Stimulated activated CD4-positive, alpha-beta T cell treated with anti-CD3 and anti-CD28 coated beads, TNF-alpha, amount 100 ng/mL, for 4 hours (primary cell): ENCODE measurements at places on chromosomes 12 and 14.

DNA sequence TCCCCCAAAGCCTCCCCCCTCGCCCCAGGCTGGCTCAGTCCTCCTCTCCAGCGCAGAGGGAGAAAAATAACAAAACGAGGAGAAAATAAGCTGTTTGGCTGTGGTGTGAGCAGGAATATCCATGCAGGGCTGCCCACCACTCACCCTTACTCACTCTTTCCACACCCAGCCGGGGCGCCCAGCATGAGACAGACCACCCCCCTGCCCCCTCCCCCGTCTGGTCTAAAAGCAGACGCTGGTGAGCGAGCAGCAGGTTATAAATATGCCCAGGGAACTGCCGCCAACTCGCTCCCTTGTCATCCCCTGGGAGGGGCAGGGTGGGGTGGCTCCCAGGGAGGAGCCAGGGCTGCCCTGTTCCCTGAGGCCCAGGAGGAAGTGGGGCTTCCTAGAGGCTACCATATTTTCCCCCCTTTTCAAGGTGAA, 7.4 kb downstream of the WNT1 start:
- no peak for DNase-seq

DNA sequence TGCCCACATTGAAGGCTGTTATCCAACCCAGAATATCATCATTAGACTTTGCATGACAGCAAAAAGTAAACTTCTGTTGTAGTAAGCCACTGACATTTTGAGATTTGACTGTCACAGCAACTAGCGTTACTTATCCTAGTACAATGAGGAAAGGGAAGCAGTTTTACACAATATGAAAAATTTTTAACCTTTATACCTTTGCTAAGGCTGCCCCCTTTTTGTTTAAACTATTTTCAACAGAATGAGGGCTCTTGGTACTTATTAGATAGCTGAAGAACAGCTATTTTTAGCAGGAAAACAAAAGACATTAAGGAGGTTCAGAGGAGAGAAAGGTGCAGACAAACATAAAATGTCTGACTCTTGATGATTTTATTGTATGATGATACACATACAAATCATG, 23.4 kb upstream of the TMX1 start:
- no peak for DNase-seq

DNA sequence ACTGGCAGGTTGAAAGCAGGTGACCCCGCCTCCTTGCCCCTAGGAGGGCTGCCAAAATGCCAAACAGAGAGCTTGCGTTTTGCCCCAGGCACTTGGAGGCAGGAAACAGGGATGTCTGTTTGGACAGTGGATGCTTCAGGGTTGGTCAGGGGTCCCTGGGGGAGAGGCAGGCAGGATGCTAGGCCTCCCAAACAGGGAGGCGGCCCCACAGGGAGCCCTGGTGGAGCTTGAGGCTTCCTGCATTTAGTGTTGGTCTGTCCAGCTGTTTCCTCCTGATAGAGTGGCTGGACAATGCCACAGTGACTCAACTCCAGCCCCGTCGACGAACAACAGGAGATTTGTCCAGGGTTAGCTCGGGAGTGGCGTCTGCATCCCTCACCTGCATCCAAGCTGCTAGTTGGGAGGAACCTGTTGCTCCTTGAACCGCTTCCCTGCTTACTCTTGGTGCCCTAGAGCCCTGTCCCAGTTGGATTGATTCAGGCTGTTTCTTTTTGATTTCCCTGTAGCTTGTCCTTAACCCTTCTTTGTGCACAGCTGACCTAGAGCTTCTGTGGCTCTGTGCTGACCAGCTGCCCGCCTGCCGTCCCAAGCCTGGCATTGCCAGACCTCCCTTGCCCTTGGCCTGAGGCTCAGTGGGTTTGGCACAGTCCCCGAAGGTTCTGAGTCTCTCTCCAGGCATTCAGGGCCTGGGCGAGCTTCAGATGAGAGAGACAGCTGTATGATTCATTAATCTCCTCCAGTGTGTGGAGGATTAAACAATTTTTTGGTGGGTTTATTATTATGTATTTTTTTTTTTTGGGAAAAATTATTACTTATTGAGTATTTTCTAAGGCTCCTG, 45.9 kb downstream of the TSPAN9 start:
- DNase-seq: no peak

DNA sequence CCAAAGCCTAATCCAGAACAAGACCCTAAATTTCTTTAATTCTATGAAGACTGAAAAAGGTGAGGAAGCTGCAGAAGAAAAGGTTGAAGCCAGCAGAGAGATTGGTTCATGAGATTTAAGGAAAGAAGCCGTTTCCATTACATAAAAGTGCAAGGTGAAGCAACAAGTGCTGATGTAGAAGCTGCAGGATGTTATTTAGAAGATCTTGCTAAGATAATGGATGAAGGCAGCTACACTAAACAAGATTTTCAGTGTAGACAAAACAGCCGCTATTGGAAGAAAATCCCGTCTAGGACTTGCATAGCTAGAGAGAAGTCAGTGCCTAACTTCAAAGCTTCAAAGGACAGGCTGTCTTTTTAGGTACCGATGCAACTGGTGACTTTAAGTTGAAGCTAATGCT, 65.4 kb upstream of the AMIGO2 start:
- no peak for DNase-seq

- no peak for DNase-seq
These were observed 910 bp upstream of the SRP54 start for GRCh38 chr14:34981743-34982420.

DNA sequence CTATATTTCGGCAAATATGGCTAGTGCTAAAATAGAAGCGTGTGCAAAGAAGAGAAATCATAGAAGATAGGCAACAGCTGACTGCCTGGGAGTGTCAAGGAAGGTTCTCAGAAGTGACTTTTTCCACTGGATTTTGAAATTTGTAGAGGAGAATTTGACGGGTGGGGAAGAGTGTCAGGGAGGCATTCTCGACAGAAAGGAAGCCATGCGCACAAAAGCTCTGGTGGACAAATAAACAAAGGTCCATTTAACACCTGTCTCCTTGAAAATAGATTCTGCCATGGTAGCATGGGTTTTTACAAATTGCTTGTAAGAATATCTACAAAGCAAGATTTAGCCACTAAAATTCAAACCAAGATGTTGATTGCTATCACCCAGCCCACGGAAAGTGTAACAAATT, 1081.5 kb downstream of the GALC start:
- DNase-seq: no peak

GRCh38 chr12:24027352-24027751, 77.9 kb upstream of the SOX5 start:
- no peak for DNase-seq

- no peak for DNase-seq
These were observed 73.9 kb downstream of the PRMT8 start for GRCh38 chr12:3564861-3565260.

GRCh38 chr14:45222485-45223262, 30.3 kb downstream of the MIS18BP1 start:
- no peak for DNase-seq

DNA sequence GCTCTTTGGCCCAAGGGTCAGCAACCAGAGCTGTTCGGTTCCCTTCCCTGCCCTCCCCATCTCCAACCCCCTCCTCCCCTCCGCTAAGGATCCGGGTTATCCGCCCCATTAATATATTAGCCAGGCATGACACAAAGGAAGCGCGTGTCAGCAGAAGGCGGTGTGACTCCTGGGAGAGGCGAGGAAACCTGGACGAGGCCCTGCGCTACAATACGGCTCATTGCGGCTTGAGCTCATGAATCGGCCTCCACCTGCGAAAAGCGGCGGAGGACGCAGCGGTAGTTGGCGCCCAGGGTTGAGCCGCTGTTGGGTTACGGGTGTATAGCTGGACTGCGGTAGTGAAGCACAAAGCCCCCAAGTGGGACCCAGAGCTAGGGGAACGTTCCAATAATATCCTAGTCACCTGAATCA, 9.9 kb downstream of the FOXA1 start:
- no peak for DNase-seq

GRCh38 chr12:15276088-15276698, 46.1 kb upstream of the PTPRO start:
- no peak for DNase-seq

DNA sequence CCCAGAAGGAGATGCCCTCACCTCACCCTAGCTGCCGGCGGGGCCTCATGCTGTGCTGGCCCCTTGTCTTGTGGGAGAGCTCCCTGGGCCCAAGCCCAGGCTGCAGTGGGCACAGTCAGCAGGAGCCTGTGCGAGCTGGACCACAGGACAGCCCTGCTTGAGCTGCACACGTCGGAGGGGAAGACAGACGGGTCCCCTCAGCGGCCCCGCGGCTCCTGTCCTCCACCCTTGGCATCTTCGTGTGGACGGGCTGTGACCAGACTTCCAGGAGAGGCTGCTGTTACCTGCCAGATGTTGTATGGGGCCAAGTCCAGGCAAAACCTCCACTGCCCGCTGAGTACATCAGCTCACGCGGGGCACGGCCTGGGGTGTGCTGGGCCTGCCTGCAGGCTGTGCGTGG, 9.4 kb upstream of the TEX22 start:
- DNase-seq: no peak

DNA sequence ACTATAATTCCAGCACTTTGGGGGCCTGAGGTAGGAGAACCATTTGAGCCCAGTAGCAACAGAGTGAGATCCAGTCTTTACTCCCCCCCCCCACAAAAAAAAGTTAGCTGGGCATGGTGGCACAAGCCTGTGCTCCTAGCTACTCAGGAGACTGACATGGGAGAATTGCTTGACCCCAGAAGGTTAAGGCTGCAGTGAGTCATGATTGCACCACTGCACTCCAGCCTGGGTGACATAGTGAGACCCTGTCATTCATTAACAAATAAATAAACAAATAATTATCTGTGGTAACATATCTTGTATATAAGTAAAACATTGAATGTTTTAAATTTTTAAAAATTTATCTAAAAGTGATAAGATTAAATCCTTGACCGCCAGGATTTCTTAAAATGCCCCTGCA, 4.8 kb downstream of the ENTPD5 start:
- DNase-seq: no peak

GRCh38 chr12:3249081-3249800, 172.1 kb downstream of the TSPAN9 start:
- no peak for DNase-seq

DNA sequence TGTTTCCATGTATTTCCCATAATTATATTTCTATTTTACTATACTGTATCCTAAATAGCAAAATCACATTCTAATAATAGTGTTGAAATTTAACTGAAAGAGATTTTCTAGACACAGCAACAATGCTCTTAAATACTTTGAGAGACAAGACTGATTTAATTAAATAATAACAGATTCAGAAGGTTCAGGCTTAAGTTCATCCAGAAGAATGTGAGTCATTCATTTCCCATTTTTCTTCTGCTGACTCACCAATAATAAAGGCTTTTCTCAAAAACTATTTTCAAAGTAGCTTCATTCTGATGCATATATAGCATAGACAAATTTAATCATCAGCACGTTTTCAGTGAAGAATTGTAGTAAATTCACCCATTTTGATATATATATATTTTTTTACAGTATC, 481.4 kb downstream of the MDGA2 start:
- no peak for DNase-seq

DNA sequence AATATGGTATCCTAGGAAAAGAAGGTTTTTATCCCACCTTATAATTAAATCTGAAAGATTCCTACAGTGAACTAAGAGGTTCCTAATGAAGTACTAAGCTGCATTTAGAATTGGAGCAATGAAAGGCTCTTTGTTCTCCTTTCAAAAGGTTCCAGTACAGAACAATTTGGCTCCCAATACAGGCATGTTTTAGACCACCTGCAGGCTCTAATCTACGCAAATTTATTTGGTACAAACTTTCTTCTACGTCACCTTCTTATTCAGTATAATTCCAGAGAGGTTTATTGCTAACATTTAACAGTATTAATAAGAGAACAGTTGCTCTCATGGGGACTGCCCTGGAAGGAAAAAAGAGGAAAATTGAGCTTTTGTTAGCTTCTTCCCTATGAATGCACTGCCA, 37.6 kb upstream of the SLCO1C1 start:
- no peak for DNase-seq

DNA sequence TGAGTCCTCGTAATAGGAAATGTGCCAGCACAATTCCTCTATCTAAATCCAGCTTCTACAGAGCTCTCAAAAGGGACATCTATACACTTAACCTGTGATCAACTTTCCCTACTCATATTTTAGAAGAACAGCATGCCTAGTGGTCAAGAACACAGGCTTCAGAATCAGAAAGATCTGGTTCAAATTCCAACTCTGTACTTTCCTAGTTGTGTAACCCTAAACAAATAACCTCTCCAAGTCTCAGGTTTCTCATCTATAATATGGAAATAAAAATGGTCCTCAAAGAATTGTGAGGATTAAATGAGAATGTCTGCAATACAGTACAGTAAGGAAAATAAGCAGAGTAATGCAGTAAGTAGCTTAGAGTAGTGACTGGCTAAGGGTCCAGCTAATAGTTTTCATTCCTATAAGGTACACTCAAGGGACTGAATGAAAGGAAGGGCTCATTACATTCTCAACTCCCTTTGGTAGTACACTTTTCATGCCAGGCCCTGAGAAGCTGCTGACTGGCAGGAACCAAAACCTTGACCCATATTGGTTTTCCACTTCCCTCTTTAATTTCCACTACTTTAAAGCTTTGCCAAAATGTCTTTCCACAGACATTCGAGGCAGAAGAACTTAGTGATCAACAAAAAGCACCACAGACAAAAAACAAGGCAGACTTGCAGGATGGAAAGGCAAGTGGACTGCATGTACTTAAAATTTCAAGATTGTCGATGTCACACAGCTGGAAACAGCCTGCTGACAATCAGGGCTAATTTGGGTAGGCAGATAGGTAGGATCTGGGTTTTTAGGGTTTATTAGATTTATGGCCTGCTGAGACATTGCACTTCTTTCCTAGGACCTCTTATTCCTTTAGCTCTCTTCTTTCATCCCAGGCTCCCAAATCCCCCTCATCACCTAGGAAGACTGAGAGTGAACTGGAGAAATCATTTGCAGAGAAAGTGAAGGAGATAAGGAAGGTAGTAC, 4.3 kb downstream of the CCDC196 start:
- no peak for DNase-seq
